Activated B cell treated with CpG ODN at 0.5 μM for 24 hours (primary cell): ENCODE measurements at places on chromosomes 12 and 14. TPM values are rescaled to one million over a fixed set of nuclear protein-coding genes. Genes with fewer than 3 reads are reported as not detected.

Gene TAS2R9
- not detected in 2 replicates for total RNA-seq

- no peak for DNase-seq
These were observed 715 bp downstream of the NEK9 start for GRCh38 chr14:75126121-75126544.

Gene FBLN5
- not detected in 2 replicates for total RNA-seq

DNA sequence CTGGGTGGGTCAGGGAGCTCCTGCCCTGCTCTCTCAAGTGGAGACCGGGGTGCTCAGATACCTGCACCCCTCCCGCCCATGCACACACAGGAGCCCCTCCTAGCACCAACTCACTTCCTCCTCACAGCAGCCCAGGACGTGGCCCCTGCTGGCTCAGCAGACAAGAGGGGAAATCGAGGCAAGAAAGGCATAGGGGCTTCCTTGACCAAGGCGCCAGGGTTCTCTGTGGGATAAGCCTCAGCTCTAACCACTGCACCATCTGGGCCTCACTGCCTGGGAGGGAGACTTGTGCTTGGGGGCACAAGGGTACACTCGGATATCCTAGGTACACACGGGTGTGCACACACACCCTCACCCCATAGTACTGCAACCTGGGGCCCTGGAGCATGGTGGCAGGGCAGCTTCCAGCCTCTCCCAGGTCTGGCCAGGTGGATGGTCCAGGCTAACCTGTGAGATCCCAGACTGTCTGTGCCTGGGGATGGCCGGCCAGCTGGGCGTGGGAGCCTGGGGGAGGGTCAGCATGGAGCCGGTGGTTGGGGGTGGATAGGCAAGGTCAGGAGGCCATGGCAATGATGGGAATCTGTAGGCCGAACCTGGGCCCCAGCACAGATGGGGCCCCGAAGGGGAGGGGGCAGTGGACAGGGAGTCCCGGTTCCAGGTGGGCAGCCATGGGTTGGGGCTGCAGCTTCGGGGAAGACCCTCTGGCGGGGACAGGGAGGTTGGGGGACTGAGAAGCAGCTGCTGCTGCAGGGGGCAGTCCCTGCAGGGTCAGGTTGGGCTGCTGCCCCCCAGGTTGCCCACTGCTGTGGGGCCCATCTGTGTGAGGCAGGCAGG is 312.4 kb downstream of the TMEM121 start:
- DNase-seq, result no peak

Gene FSCB
- not detected in 2 replicates for total RNA-seq

GRCh38 chr14:101972126-101972866 is 7.9 kb downstream of the DYNC1H1 start:
- no peak for DNase-seq

Gene SMAGP
- 11.4 and 11.5 TPM in 2 replicates for total RNA-seq

DNA sequence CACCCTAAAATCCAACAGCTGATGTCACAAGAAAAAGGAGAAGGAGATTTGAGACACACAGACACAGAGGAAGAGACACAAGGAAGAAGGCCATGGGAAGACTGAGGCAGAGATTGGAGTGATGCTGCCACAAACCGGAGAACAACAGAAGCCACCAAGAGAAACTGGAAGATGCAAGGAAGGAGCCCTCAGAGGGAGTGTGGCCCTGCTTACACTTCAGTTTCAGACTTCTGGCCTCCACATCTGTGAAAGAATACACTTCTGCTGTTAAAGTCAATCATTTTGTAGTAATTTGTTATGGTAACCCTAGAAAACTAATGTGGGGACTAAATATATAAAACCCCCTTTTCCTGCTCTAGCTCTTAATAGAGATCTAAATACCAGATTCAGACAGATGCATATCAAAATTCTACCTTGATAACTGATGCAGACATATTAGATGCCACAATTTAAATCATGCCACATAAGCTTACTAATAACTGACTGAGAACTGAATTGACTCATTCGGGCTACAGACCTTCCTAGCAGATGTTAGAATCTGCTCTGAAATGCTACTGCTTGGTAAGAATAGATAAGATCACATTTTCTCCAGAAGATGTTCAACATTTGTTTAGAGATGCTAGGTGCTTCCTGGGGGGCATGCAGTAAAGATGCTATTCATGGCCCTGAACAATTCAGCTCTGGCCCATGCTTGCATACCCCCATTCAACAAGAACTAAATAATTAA is 113.1 kb upstream of the CCND2 start:
- DNase-seq, result no peak

Gene NKX2-1
- not detected in 2 replicates for total RNA-seq

GRCh38 chr14:71751264-71751663 is 181.0 kb upstream of the RGS6 start:
- DNase-seq, result no peak

Gene RERG
- total RNA-seq, result not detected in 2 replicates

Gene ANKRD33
- not detected in 2 replicates for total RNA-seq

- no peak for DNase-seq
These were observed 167.2 kb downstream of the GCH1 start for GRCh38 chr14:54735424-54735823.

DNA sequence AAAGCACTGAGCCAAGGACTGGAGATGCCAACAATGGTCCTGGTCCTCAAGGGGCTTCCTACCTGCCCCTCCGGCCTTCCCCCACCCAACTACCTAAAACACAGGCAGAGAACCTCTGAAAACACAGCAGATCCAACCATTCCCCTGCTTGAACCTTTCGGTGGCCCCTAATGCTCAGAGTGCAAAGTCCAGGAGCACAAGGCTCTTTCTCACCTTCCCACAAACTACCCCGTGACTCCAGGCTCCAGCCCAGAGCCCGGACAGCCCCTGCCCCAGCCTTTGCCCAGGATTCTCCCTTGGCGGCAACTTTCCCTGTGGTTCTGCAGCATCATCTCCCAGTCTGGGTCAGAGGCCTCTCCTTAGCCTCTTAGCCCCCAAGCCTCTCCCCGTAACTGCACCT is 1.6 kb upstream of the CD9 start:
- DNase-seq, result no peak

Gene RPS6KA5
- 13.3 and 16.3 TPM in 2 replicates for total RNA-seq

- no peak for DNase-seq
These were observed 119.6 kb downstream of the LRRIQ1 start for GRCh38 chr12:85155791-85156190.

- DNase-seq, result no peak
These were observed 34.2 kb downstream of the ISCA2 start for GRCh38 chr14:74527736-74528280.

GRCh38 chr14:45150386-45150890 is 14.7 kb downstream of the FANCM start:
- DNase-seq, result no peak

Gene BIN2
- total RNA-seq, result 22.2 and 25.6 TPM in 2 replicates

Gene NEMF
- total RNA-seq, result 99.1 and 110 TPM in 2 replicates

GRCh38 chr12:124853781-124854636 is 9.7 kb downstream of the SCARB1 start:
- DNase-seq, result no peak

GRCh38 chr12:132633398-132633797 is 14.8 kb downstream of the P2RX2 start:
- no peak for DNase-seq

- no peak for DNase-seq
These were observed 21.9 kb upstream of the PGF start for GRCh38 chr14:74977164-74977900.

DNA sequence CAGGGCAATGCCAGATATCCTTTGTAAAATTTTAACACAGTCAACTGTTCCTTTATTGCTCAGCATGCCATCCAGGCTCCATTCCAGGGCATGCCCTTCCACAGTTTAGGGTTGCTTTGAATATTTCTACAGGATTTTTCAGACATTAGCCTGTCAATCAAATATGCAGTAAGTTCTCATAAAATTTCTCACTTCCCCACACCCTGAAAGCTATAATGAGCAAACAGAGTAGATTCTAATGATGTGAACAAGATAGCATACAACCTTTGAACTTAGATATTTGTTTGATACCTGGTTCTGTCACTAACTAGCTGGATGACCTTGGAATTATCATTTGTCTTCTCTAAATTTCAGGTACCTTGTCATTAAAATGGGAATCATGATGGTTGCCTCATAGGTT is 251.2 kb downstream of the SYT1 start:
- DNase-seq, result no peak

Gene TSPAN11
- not detected in 2 replicates for total RNA-seq

- no peak for DNase-seq
These were observed 26.9 kb downstream of the DAAM1 start for GRCh38 chr14:59215322-59215721.

DNA sequence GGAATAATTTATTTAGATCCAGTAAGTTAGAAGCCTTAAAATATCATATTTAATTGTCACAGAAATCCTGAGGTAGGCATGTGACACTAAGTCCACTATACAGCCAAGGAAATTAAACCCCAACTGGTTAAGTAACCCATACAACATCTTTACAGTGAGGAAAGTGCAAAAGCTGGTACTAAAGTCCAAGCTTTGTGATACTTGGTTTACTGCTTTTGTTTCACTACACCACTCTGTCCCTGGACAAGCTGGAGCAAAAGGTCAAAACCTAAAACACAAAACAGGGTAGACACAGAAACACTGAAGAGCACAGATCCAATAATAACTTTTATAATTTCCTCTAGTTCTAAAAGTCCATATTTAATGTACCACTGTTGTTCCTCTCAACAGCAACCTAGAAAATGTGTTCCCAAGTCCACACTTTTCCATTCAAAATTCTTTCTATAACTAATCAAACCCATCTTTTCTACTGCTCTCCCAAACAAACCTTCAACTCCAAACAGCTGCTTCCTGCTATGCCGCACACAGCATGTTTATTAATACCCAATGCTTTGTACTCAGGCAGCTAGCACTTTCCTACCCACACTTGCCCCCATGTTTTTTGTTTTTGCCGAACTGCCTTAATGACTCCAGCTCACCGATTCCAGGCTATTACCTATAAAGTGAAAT is 90.9 kb downstream of the MED13L start:
- no peak for DNase-seq

Gene RNASE3
- total RNA-seq, result not detected in 2 replicates

Gene FAM186B
- 0.93 and 1.5 TPM in 2 replicates for total RNA-seq

- no peak for DNase-seq
These were observed 89.1 kb downstream of the BBS10 start for GRCh38 chr12:76259106-76259505.

DNA sequence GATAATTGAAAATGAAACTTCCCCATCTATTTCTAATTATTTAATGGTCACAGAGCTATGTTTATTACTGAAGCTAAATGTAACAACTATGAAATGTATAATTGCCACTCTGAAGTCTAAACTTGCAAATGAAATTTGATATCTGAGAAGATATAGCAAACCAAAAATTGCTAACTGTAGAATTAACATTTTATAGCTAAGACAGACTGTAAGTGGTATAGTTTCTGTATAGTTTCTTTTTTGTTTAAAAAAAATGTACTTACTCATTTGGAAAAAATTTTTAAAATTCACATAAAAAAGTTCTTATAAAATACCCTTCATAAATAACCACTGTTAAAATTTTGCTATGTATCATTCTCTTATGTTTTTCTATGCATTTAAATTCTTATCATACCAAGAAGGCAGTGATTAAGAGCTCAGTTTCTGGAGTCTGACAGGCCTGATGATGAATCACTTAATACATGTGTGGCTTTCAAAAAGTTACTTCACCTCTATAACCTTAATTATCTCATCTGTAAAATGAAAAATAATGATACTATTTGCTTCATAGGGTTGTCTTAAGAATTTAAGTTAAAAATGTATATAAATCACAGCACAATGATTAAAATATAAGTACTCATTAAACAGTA is 214.7 kb upstream of the GARIN2 start:
- no peak for DNase-seq

DNA sequence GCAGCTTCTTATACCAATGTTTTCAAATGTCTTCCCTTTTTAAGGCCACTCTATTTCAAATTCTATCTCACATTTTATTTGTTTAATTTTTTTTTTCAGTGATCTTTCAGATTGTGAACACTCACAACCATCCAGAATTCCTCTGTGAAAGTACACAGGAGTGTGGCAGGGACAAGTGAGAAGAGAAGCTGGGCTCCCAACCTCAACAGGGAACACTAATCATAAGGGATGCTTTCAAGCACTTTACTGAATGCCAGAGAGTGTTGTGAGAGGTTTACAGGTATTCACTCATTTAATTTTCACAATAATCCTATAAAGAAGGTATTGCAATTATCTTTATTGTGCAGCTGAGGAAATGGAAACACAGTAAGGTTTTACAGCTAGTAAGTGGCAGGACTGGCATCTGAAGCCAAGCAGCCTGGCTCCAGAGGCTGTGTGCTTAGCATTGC is 60.1 kb upstream of the PYGL start:
- no peak for DNase-seq

DNA sequence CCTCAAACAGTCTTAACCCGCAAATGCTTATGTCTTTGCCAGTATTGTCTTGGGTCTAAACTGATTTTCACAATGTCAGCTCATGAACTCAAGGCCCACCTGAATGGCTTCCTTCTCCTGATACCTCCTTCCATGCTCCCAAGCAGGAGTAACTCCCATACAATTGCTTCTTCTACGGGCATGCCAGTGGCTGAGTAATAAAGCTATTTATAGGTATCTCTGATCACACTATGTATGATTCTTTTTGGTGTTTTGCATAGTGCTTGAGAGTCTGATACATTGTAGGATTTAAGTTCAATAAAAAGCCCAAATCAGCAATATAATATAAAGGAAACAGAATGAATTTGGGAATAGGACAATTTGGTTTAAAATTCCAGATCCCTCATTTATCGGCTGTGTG is 235.0 kb upstream of the DCN start:
- DNase-seq, result no peak

Gene GPR65
- total RNA-seq, result 13.7 and 14.7 TPM in 2 replicates

DNA sequence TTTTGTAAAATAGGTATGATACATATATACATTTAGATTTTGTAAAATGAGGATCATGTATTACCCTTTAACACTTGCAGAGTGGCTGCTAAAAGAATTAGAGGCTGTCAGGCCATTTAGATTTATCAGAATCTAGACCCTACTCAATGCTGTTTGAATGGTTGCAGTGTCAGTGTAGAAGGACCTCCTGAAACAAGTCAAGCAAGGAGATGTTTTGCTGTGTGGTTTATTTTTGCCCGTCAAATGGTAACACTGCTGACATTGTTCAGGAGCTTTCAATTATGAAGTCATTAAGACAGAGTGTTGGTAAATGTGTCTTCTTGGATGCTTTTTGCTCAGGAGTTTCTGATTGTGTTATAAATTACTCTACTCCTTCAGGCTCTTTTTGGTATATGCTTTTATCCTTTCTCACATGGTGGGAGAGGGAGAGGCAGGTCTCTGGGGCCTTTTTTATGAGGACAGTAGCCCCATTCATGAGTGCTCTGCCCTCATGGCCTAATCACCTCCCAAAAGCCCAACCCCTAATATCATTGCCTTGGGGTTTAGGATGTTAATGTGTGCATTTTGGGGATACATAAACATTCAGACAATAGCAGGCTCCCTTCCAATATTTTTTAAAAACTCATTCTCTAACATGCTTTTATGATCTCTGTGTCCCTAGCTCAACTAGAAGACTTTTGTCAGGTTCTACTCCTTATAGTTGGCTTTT is 16.5 kb downstream of the EID3 start:
- DNase-seq, result no peak
